ENCODE measurements at places on chromosomes 4 and X.

- DNase-seq: no peak
Observed at GRCh38 chrX:129719931-129720530, 18.7 kb upstream of the XPNPEP2 start.

DNA sequence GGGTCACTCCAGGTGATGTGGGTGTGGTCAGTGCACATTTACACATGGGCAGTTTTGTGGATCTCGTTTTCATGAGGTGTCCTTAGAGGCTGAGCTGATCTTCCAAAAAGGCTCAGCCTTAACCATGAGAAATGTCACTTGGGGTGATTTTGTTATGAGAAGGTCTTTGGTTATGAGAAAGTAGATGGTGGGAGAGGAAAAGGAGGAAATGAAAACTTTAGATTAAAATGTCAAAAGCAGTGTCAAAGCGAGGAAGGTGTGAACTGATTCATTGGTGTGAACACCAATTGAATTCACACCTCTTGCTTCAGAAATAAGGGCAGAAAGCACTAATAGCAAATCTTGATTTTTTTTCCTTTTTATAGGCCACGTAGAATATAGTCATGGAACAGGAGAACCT, 100.2 kb upstream of the ANXA3 start:
- DNase-seq: no peak

GRCh38 chr4:145199051-145199716, 18.8 kb upstream of the OTUD4 start:
- no peak for DNase-seq

- no peak for DNase-seq
Observed at GRCh38 chr4:174213731-174214100, 69.8 kb downstream of the FBXO8 start.

GRCh38 chr4:139711461-139711860, 45.8 kb downstream of the MGST2 start:
- DNase-seq: no peak

DNA sequence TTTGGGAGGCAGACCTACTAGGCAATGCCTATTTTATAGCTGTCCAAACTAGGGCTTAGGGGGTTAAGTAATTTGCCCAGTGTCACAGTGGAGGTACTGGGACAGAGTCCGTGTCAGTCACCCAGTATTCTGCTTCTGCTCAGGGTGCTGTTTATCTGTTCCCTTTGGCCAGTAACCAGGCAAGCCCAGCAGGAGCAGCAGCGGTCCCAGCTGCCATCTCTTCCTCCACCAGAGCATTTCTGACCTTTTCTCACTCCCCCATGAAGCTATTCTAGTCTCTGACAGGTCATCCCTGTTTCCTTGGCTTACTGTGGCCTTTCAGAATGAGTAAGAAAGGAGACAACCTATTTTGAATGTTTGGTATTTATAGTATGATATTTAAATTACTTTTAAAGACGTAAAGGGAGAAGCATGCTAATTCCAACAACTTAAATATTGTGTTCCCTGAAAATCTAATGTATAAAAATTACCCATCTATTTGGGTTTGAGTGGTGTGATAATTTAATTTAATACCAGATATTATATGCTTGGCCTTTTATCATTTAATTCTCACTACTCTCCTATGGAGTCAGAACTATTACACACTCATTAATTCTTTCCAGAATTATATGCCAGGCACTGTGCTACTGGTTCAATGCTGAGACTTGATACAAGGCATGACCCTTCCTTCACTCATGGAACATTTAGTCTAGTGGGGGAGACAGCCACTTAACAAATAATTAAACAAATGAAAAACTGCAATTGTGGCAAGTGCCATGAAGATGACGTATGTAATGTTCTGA, 60.6 kb downstream of the RPS6KA3 start:
- DNase-seq: no peak

GRCh38 chr4:121049072-121049599, 23.2 kb downstream of the NDNF start:
- no peak for DNase-seq

DNA sequence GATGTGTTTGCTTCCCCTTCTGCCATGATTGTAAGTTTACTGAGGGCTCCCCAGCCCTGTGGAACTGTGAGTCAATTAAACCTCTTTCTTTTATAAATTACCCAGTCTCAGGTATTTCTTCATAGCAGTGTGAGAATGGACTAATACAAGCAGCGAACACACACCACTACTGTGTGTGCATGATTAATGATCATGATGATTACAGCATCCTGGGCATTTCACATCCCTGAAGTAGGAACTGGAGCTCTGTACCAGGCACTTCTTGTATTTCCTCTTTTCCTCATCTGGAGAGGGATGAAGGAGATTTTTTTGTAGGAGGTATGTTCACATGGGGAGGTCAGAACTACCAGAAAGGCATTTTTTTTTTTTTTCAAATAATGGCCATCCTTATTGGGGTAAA, 60.8 kb downstream of the PPM1K start:
- no peak for DNase-seq

- DNase-seq: no peak
Observed at GRCh38 chr4:79872738-79873137, 200.3 kb downstream of the ANTXR2 start.

DNA sequence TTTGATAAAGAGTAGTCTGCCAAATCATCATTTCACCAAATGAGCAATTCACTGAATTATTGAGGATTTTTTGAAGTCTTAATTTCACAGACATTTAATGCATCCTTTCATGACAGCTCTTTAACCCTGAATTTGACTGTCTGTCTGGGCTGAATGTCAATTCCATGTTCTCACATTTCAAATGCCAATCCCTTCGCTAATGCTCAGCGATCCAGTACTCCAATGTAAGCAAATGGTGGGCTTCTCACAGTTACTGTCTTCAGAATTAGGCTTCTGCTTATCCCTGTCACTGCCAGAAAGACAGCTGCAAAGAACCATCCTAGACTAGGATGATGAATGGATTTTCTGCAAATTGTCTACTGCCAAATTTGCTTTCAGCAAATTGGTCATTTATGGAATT, 36.2 kb upstream of the USP38 start:
- DNase-seq: no peak

DNA sequence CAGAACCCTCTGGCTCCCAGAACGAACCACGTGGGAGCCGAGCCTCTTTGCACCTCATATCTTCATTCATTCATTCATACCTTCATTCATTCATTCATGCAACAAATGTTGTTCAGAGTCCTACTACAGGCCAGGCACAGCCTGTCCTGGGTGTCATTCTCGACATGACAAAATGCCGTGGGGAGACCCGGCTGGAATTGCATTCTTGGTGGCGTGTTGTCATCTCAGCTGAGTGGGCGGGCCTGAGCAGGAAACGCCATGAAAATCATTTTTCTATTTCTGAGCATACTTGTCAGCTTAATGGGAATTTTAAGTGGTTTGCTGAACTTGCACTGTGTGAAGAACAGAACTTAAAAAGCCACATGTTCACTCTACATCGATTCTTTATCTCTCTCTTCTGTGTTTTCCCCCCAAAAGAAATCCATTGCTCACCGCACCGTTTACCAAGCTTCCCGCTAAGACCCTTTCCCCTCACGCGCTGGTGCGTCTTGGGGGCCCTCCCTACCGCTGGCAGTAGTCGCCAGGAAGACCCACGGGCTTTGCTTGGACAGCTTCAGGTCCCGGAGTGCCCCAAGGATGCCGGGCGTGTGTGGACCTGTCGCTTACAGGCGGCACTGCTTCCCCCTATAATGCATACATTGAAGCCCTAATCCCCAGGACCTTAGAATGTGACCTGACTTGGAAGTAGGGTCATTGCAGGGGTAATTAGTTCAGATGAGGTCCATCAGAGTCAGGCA, 41.6 kb upstream of the HMX1 start:
- DNase-seq: no peak
